ENCODE measurements at places on chromosomes 13 and 19.

DNA sequence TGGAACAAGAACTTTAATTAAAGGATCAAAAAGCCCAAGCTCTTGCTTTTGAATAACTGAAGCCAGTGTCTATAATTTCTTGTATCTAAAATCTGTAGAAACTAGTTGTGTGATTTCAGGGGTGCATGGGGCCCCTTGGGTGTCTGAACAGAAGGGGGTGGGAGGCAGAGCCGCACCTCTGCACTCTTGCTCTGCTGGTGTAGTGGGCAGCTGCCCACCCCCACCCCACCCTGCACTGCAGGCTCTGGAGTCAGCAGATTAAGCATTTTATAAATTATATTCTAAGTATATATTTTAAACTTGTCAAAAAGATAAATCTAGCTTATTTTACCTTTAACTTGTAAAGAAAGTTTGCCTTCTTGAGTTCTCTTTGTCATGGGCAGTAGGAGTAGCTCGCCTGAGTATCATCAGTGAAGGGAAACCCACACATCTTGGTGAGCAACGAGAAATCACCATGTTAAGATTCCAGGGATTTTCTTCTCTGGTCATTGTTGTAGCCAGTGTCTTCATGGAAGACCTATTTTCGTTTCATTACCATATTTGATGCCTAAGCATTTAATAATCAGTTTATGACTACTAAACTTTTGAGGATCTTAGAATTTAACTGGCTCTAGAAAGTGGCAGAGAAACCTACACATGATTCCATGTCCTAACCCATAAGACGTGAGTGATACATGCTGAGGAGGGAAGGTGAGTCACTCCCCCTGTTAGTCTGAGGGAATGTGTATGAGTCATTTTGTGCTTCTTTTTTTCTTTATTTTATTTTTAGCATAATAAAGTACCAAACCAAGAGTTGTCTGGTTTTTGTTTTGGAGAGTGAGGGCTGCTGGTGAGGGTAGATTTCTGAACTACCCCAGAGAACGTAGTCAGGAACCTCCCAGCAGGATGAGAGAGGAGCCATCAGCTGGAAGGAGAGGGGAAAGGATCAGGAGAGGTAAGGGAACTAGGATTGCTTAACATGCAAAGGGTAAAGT is 7.7 kb downstream of the UBE2L5 start:
- DNase-seq: no peak

DNA sequence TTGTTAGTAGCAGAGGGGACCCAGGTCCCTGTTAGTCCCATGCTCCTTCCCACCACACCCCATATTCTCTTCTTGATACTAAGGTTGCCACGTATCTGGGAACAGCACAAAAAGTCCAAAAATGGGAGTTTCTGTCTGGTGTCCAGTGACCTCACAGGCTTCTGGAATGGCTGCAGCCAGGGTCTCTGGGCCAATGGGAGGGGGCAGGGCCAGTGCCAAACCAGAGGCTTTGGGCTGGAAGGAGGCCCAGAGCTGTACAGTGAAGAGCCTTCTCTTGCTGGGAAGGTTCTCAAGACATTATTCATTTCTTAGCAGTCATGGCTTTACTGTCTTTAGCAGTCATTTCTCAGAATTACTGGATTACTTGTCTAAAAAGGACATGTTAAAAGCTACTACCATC is 119.2 kb downstream of the FRY start:
- DNase-seq: no peak

DNA sequence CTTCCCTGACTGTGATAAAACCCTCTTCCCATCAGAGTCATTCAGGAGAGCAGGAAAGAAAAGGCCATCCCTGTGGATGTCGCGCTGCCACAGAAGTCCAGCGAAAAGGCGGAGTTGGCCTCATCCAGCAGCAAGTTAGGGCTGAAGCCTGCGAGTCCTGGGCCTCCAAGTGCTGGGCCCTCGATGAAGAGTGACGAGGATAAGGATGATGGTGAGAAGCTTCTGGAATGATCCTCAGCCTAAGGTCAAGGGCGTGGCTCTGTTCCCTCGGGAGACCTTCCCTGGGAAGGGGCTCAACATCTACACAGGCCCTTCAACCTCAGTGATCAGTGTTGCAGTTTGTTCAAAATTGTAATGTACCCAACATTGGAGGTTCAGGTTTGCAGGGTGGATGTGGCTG is 22.3 kb downstream of the TEX29 start:
- no peak for DNase-seq

- no peak for DNase-seq
Observed at GRCh38 chr13:71217827-71218226, 649.2 kb downstream of the DACH1 start.

DNA sequence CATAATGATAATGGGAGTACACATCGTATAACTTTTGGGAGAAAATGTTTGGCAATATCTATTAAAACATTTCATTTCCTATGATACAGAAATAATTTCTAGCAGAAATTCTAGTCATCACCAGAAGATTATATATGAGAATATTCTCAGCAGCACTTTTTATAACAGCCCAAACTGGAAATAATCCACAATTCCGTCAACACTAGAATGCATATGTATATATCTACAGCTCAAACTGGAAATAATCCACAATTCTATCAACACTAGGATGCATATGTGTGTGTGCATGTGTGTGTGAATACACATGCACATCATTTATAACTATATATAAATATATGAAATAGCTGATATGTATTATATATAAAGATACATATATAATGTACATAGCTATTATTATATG is 408.0 kb upstream of the KLHL1 start:
- DNase-seq: no peak

DNA sequence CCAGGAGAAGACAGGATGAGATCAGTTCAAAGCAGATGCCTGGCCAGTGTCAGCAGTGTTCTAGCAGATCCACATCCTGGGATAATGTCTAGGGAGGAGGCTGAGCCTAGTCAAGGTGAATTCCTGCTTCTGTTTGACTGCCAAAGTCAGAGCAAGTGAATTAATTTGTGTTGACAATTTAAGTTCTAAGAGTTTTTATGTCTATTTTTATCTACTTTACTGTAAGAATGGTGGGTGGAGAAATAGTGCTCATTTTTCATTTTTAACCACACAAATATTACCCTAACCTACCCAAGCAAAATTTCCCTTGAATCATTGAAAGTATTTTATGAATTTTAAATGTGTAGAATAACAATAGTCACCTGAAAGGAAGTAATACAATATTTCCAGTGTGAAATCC is 207.6 kb upstream of the SLC10A2 start:
- no peak for DNase-seq

DNA sequence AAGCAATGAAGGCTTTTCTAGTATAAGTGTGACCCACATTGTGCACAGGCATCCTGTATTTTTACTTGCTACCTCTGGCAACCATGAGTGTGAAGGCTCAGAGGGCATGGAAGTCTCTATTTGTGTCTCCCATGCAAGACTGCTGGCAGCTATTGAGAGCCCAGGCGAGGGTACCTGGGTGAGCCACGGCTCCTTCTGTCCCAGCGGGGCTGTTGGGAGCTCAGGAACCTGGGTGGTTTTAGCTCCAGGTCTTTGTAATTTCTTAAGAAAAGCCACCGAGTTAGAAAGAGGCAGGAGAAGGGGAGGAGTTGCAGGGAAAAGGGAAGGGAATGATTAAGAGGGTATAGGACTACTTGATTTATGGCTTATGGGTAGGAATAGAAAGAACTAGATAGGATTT is 190.4 kb upstream of the SOX1 start:
- DNase-seq: no peak

GRCh38 chr19:50896591-50897190 is 14.5 kb downstream of the KLK4 start:
- DNase-seq: no peak

- DNase-seq: no peak
Observed at GRCh38 chr19:8045872-8046568, 6.5 kb upstream of the CCL25 start.

- no peak for DNase-seq
Observed at GRCh38 chr19:47414469-47414868, 4.9 kb downstream of the MEIS3 start.

GRCh38 chr19:3198901-3199700 is 13.4 kb downstream of the NCLN start:
- DNase-seq: no peak
